COR-L47 (cell line): ENCODE measurements at places on chromosomes 2 and 18.

DNA sequence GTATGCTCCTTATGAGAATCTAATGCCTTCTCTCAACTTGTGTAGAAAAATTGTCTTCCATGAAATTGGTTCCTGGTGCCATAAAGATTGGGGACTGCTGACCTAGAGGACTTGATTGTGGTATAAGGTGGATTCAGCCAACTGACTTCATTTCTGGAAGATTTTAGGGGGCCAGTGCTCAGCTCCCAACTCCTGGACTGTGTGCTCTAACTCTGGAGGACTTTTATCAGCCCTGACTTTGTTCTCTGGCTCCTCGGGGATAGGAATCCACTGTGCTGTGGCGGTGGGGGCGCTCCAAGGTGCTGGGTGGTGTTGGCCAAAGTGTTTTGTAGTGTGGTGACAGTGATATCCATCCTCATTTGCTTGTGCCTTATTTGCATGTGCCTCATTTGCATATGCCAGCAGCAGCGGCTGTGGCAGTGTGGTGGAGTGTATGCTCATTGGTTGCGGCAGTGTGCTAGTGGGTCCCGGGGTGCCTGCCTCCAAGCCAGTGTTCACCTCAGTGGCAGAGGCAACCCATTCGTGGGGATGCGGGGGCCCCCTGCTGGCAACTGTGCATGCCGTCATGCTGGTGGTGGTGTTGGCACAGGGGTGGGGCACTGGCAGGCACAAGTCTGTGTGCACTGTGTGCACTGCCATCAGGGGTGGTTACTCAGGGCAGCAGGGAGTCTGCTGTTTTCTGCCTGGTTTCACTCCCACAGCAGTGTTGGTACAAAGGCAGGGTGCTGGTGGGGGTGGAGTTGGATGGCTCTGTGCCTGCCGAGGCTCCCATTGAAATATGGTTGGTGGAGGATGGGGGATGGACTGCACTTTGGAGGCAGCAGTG, 19.6 kb downstream of the EHBP1 start:
- peak; percentile 73 for DNase-seq

GRCh38 chr2:16149349-16150243, 209.2 kb downstream of the MYCN start:
- no peak for DNase-seq

- DNase-seq: no peak
Measured at GRCh38 chr18:34817636-34818035, 107.5 kb downstream of the DTNA start.

GRCh38 chr2:110816404-110817365, 84.3 kb downstream of the ACOXL start:
- no peak for DNase-seq

- DNase-seq: peak; percentile 91
Measured at GRCh38 chr18:27861539-27861938, 315.4 kb downstream of the CDH2 start.

GRCh38 chr18:8049147-8049546, 482.0 kb downstream of the PTPRM start:
- DNase-seq: no peak

GRCh38 chr2:10592652-10593051, 97.1 kb downstream of the NOL10 start:
- DNase-seq: no peak

DNA sequence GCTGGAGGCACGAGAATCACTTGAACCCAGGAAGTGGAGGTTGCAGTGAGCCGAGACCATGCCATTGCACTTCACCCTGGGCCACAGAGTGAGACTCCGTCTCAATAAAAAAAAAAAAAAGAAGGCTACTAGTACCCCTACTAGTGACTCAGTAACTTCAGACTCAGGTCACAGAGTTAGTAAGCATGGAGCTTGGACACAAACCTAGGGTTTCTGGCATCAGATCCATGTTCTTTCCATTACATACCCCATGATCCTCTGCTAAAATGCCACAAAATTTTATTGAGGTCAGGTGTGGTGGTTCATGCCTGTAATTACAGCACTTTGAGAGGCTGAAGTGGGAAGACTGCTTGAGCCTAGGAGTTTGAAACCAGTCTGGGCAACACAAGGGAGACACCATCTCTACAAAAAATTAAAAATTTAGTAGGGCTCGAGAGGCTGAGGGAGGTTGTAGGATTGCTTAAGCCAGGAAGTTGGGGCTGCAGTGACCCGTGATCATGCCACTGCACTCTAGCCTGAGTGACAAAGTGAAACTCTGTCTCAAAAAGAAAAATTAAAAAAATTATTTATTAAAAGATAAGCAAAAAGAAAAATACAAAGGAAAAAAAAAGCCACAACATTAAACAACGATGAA, 45.1 kb downstream of the DHX57 start:
- no peak for DNase-seq

DNA sequence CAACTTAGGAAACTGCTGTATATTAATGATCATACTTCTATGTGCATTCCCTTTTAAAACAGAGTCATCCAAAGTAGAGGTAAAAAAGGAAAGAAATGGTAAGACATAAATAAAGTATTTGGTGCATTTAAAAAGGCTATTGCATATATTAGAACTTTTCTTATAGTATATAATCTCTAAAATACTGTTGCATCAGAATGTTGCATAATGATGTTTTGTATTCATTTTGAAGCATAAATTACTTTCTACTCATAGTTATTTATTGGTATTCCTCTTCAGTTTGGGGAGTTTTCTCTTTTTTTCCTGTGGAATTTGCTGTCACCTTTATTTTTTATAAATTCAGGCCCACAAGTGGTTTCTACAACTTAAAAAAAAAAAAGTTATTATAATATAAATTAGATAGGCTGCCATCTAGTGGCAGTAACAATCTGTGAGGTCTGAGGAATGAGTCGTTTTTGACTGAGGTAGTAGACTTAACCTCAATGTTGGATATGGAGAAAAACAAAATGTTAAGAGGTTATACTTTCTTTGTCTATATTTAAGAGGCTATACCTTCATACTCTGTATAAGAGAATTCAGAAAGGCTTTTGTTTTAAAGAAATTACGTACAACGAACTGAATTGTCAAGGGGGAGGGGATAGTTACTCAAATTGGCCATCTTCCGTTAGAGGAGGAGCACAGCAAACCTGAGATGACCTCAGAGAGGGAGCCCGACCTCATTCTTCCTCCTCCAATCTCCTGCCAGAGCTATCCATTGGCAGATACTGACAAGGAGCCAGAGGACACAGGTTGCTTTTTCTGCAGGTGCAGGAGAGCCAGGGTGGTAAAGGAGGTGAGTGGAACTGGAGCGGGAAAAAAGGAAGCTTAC, 23.8 kb downstream of the ANKAR start:
- no peak for DNase-seq

GRCh38 chr18:79348066-79348465, 47.7 kb upstream of the NFATC1 start:
- no peak for DNase-seq

DNA sequence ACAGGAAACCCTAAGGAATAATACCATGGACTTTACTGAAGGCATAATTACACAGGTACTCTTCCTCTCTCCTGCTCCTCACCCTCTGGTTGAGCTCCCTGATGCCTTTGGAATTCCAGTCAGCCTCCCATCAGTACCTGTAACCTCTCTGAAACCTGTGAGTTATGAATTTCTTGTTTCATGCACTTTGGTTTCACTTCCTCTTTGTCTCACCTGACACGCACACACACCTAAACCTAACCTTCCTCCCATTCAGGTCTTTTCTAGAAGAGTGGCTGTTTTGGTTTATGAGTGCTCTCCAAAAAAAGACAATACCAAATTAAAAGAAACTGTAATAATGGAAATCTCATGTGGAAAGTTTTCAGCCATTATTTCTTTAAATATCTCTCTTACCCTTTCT, 451.3 kb upstream of the VWC2L start:
- no peak for DNase-seq

GRCh38 chr18:31203096-31203793, 40.6 kb upstream of the DSC1 start:
- no peak for DNase-seq

- no peak for DNase-seq
Measured at GRCh38 chr2:42156721-42157120, 12.4 kb upstream of the EML4 start.

- no peak for DNase-seq
Measured at GRCh38 chr2:26273501-26273900, 28.8 kb downstream of the HADHB start.

- DNase-seq: no peak
Measured at GRCh38 chr2:238816291-238816690, 31.6 kb upstream of the TWIST2 start.

DNA sequence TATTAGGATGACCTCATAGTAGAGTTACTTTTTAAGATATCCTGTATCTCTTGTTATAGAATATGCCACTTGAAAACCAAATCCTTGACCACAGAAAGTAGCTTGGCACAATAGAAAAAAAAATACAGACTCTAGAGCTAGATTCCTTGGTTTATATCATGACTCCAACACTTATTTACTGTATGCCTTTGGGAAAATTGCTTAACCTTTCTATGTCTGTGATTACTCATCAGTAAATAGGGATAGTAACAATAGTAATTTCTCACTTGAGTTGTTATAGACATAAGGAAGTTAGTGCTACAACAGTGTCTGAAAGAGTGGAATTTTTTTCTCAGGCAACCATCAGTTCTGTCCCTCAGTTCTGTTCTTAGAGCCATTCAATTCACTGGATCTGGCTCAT, 193.8 kb downstream of the GULP1 start:
- no peak for DNase-seq

DNA sequence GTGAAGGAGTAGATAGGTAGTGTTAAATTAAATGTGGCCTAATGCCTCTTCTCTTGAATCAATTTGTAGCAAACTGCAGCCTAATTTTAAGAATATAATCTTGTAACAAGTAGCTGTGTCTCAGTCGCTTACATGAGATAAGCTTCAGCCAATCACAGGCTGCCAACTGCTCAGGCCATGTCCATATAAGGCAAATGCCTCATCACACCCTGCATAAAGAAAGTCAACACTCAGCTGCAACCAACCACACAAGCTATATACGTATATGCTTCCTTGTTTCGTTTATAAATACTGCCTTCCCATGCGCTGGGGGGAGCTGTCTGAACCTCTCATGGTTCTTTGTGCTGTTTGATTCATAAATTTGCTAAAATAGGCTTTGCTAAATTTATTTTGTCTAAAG, 476.3 kb downstream of the TRIB2 start:
- no peak for DNase-seq

DNA sequence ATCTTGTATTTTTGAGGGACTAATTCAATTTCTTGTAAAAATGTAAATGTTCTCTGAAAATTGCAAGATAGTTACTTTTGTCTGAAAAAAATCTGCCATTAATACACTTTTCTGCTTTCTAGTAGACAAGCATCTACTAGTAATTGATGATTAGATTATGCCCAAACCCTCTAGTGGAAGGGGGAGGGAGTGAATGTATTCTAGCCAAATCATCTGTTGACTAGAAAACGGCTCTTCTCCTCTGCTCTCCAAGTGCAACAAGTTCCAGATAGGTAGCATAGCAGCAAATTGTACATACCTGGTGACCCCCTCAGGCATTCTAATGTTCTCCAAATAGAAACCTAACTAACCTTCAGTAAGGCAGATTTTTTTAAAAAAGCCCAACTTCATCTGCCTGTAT, 58.6 kb downstream of the RELCH start:
- no peak for DNase-seq

- no peak for DNase-seq
Measured at GRCh38 chr2:147663153-147663961, 181.5 kb upstream of the ACVR2A start.
